Activated CD8-positive, alpha-beta memory T cell treated with anti-CD3 and anti-CD28 coated beads for 1 hour (primary cell): ENCODE measurements at places on chromosomes 4 and X.

GRCh38 chrX:19194285-19195242 is 72.3 kb upstream of the ADGRG2 start:
- no peak for DNase-seq

DNA sequence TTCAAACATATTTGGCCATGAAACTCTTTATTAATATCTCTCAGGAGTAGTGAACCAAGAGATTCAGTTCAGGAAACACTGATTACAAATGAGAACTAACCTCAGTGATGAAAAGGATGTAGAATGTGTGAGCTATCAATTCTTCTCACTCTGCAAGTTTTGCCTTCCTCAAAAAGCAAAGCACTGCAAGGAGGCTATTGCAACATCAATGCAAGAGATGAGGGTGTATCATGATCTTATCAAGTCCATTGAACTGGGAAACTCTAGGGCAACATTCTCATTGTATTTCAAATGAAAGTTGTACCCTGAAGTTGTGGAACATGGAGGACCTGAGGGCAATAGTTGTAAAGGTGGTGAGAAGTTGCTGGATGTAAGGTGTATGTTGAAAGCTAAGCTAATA is 56.4 kb upstream of the VEGFC start:
- DNase-seq: no peak

- DNase-seq: no peak
Observed at GRCh38 chr4:143438710-143439109, 74.8 kb upstream of the SMARCA5 start.

DNA sequence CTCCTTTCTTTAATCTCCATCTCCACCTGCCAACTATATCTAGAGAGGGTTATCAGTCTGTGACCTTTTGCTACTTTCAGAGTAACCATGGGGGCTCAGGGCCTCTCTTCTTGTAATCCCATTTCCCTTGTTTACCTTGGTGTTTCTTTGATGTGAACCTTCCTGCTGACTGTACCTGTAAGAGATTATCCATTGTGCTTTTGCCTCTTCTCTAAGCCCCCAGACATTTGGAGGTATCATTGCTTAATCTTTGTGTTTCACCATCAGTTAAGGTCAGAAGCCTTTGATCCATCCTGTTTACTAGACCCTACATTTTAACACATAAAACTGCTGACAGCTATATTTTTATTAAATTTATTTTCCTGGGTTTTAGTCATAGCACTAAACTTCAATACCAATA is 111.8 kb upstream of the RAP2C start:
- DNase-seq: no peak

DNA sequence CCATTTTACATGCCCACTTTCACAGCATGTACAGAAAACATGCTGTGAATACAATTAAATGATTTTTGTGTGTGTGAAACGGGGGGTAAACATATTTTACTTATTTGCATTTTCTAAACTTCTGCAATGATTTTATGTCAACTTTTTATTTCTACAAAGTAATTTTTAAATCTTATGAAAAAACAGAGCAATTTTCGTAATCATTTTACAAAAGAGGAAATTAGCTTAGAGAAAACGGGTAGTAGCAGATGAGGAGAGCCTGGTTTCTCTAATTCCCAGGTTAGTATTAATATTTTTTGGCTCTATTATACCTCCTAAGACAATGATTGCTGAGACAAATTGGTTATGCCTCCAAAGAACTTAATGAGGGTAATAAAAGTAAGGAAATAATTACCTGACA is 3.2 kb downstream of the TKTL2 start:
- no peak for DNase-seq

GRCh38 chrX:53330331-53330730 is 48.9 kb upstream of the IQSEC2 start:
- no peak for DNase-seq
